ENCODE measurements at places on chromosomes 13 and 19.

- no peak for DNase-seq
Observed at GRCh38 chr19:33236696-33237390, 11.2 kb upstream of the SLC7A10 start.

DNA sequence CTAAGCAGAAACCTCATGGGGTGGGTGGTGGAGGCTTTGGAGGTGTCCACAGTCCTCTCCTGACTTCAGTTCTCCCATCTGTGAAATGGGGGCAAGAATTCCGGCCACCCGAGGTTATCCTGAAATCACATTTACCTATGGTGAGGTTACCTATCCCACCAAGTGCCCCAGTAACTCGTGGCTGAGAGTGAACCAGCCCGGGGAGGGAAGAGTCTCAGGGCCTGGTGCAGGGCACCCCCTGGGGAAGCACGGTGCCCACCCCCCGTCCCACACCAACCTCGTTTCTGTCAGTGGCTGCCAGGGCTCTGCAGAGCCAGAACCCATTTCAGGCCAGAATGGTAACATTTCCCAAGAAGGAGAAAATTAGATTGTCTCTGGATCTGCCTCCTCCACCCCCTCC, 83.7 kb upstream of the VSTM2B start:
- DNase-seq, result no peak

- DNase-seq, result no peak
Observed at GRCh38 chr13:32073180-32073864, 41.7 kb downstream of the FRY start.

- DNase-seq, result no peak
Observed at GRCh38 chr13:75226733-75227435, 255.1 kb downstream of the TBC1D4 start.

DNA sequence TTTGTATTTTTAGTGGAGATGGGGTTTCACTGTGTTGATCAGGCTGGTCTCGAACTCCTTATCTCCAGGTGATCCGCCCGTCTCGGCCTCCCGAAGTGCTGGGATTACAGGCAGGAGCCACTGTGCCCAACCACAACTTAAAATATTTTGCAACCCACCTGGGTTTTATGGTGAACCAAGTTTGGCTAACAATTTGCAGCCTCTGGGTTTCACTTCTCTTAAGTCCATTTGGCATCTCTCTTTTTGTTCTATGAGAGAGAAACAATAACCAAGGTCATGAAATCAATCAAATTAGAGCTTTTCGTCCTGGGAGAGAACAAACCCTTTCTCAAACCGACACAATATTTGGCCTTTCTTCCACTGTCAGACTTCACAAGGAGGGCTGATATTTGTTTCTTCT, 5.6 kb upstream of the SMAD9 start:
- no peak for DNase-seq

DNA sequence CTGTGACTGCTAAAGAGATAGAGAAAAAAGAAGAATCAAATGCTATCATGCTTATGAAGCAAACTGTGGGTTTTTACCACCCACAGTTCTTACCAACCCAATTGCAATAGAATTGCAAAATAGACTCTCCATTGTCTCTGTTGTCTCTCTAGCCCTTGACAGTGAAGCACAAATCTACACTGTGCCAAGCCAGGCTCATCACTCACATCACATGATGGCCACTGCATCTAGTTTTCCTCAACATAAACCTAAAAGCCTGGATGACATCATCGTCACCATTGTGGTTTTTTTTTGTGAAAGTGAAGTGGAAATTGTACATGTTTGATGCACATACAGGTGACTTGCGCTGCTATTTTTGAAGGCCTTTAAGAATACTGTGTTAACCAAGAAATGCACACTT, 56.1 kb downstream of the KL start:
- DNase-seq, result no peak

- no peak for DNase-seq
Observed at GRCh38 chr19:55661826-55662225, 7.0 kb downstream of the U2AF2 start.

DNA sequence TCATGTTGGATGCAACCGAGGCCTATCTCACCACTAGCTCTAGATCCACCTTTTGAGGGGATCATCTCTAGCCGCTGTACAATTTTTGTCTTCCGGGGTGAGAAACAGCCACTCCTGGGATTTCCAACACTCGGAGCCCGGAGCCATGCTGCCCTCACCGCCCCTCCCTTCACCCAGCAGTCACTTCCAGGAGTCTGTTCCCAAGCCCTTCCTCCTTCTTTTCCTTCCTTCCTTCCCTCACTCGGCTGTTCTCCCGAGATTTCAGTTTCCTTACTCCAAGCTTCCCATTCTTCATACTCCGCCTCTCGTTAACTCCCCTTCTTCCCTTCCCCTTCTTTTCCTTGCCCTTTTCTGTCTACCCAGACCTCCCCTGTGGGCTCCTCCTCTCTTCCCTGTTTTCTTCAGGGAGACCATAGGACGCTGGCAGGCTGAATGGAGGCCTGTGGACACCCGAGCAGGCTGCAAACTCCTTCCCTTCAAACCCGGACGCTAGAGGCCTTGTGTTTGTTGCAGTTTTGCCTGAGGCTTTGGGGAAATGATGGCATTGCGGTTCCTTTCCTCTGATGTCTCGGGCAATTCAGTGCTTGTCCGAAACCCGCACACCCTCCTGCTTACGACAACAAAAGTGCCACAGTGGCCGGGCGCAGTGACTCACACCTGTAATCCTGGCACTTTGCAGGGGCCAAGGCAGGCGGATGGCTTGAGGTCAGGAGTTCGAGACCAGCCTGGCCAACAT, 96.0 kb downstream of the CAB39L start:
- no peak for DNase-seq

DNA sequence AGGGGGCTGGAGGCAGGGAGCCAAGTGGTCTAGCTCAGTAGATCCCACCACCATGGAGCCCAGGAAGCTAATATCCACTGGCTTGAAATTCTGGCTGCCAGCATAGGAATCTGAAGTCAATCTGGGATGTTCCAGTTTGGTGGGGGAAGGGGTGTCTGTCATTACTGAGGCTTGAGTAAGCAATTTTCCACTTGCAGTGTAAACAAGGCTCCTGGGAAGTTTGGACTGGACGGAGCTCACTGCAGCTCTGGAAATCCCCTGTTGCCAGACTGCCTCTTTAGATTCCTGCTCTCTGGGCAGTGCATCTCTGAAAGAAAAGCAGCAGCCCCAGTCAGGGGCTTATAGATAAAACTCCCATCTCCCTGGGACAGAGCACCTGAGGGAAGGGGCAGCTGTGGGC, 349.2 kb upstream of the KLHL1 start:
- DNase-seq, result no peak

DNA sequence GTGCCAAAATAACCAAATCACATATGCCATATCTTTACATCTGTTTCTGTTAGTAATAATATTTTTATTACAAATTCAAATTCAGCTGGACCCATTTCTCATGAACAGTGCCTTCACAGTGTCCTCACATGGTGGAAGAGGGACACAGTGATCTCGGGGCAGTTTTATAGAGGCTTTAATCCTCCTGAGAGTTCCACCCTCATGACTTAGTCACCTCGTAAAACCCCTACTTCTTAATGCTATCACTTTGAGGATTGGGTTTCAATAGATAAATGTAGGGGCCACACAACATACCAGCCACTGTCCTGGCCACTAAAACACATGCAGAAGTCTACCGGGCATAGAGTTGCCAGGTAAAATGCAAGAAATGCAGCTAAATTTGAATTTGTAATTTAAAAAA, 201.5 kb downstream of the MYO16 start:
- no peak for DNase-seq

GRCh38 chr13:23472189-23472588, 38.7 kb upstream of the SACS start:
- DNase-seq, result no peak

- no peak for DNase-seq
Observed at GRCh38 chr13:88628882-88629281, 957.7 kb downstream of the SLITRK5 start.

- DNase-seq, result no peak
Observed at GRCh38 chr19:28430214-28430613, 782.7 kb downstream of the UQCRFS1 start.

DNA sequence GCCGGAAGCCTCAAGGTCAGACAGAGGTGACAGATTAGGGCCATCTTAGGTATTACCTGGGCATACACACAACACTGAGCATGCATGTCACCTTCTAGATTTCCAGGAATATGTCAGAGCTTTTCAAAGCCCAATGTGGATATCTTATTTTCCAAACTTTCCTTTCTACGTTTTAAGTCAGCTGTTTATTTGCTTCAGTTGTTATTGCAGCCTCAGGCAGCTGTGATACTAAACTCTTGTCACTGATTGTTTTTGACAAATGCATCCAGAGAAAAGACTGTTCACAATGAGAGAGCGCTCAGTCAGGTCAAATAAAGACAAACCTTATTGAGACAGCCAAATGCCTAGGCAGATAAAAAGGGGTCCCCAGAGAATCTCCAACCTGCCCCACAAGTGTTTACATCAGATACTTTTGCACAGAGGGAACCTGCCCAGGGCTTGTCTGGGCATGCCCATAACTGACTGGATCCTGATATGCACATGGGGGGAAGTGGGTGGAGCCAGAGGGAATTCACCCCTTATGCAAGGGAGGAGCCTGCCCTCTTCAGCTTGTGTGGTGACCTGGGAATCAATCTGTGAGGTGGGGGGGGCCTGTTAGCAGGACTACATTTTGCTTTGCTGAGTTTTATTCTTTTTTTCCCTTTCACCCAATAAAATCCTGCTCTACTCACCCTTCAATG, 28.5 kb downstream of the MED4 start:
- DNase-seq, result no peak

DNA sequence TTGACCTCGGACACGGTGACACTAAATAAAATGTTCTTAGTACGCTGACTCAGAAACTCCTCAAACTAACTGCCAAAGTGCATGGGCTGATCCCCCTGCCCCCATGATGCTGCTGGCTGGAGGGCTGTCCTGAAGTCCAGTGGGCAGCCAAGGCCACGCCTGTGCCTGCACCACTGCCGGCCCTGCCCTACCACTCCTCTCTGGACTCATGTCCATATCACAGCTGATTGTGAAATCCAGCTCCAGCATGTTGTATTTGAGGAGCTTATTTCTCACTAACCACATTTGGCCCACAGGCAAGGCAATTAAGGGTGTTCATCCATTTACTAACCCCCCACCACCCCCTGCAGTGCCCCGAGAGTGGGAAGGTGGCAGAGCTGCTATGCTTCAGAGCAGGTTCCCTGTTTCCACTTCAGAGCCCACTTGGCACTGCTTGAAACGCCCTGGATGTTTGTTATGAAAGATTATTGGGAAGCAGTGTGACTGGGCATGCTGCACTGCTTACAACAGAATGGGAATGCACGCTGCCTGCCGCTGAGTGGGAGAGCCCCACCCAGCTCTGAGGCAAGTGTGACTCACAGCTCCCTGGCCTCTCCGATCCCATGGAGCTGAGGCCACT, 114.0 kb downstream of the UQCRFS1 start:
- no peak for DNase-seq

GRCh38 chr13:23354520-23354919, 79.0 kb downstream of the SACS start:
- DNase-seq, result no peak

GRCh38 chr19:14603990-14604387, 21.1 kb downstream of the CLEC17A start:
- DNase-seq, result peak; percentile 45

- no peak for DNase-seq
Observed at GRCh38 chr13:77387607-77388200, 60.8 kb upstream of the MYCBP2 start.

DNA sequence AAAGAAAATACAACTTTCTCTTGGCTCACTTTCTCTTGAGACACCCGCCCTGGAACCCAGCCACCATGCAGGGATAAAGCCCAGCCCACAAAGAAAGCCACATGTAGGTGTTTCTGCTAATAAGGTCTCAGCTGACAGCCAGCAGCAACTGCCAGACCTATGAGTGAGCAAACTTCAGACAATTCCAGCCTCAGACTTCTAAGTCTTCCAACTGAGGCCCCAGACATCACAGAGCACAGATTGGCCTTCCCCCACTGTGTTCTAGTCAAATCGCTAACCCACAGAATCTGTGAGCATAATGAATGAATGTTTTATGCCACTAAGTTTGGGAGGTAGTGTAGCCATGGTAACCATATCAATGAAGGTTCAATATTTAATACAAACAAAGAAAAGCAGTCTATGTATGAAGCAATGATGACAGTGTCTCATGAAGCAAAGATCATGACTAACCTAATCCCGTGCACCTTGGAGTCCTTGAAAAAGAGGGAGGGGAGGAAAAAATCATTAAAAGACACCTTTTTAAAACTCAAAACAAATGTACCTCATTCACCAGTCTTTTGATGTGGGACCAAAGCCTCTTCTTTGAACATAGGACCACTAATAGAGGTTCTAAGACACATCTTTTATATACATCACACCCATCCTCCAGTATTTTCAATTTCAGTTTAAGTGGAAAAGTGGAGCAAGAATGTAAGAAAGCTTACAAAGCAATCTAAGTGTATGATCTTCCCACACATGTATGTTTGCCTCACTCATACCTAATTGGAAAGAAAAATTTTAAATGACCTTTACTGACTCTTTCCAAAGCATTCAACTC, 6.2 kb downstream of the MRPS31 start:
- no peak for DNase-seq

- DNase-seq, result no peak
Observed at GRCh38 chr19:39829702-39830275, 4.2 kb downstream of the DYRK1B start.

GRCh38 chr19:53388904-53389303, 6.0 kb upstream of the ZNF765 start:
- DNase-seq, result no peak

DNA sequence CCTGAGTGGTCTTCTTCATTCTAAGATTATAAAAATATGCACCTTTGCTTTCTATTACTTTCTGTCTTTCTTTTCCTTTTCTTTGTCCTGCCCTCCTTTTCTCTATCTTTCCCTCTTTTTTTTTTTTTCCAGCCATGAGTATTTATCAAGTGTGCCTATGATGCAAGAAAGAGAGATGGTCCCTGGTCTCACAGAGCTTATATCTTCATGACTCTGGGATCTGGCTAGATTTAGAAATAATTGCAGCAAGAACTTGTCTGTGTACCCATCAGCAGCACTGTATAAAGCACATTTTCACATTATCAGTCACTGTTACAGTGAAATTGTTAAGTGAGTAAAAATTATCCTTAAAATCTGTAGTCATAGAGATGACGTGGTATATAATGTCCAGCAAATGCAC, 31.6 kb upstream of the GAS6 start:
- no peak for DNase-seq

- DNase-seq, result no peak
Observed at GRCh38 chr13:51112771-51113170, 1.7 kb upstream of the C13orf42 start.

DNA sequence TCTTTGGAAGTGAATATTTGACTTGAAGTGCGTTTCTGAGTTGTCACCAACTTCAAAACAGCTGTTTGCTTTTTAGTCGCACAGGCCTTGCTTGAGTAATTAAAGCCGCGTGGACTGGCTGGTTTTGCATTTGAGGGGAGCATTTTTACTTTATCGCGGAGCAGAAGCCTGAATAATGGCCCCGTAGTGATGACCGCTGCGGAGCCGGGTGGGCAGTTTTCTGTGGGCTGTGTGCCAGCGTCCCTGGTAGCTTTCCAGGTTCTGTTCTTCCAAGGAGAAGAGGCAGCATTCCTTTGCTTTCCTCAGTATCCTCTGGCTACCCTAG, 1.1 kb downstream of the NAA16 start:
- no peak for DNase-seq

- DNase-seq, result no peak
Observed at GRCh38 chr19:41356984-41357739, 3.4 kb upstream of the TGFB1 start.
